ENCODE measurements at places on chromosomes 13 and 19.
A peak's percentile ranks its signal among the peaks of the same experiment; 100 is the strongest.

DNA sequence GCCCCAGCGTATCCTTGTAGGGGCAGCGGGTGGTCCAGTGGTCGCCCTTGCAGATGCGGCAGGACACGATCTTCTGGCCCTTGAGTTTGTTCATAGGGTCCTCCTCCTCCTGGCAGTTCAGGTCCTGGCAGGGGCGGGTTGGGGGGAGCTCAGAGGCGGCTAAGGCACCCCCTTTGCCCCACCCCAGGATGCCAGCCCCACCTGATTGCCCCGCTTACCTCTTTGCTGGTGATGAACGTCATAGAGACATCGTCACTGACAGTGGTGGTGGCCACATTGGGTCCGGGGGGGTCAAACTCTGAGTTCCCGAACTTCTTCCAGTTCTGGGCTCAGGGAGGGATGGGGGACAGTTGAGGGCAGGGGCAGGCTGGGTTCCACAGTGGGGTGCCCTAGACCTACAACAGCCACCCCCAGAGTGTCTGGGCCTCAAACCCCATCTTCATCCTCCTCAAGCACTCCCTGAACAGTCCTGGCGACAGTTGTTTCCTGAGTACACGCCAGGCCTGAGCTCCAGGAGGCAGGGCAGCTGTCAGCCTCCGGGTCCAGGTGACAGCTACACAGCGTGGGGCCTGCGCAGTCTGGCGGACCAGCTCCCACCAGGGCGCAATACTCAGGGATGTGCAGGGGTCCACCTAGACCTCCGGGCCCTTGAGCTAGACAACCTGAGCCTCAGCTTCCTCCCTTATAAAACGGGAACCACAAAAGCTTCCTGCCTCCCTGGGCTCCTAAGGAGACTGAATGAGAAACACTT lies 2.7 kb downstream of the EIF3G start:
- no peak for DNase-seq

GRCh38 chr13:107205318-107206104 lies 637.6 kb upstream of the ARGLU1 start:
- DNase-seq, result peak; percentile 51

DNA sequence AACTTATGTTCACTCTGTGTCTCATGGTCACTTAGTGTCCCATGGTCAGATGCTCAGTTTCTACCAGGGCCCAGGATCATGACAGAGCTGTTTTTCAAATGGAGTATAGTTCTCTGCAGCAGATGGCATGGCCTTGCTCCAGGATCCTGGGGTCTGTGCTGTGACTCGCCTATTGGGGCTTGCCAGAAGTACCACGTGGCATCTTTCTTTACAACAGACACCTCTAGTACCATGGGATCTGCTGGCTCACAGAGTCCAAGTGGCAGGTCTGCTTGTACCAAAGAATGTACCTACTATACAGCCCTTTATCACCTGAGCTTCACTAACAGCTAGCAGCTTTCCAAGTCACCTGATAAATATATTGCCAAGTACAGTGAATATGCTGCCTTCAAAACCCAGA lies 6.0 kb upstream of the RNF6 start:
- no peak for DNase-seq

DNA sequence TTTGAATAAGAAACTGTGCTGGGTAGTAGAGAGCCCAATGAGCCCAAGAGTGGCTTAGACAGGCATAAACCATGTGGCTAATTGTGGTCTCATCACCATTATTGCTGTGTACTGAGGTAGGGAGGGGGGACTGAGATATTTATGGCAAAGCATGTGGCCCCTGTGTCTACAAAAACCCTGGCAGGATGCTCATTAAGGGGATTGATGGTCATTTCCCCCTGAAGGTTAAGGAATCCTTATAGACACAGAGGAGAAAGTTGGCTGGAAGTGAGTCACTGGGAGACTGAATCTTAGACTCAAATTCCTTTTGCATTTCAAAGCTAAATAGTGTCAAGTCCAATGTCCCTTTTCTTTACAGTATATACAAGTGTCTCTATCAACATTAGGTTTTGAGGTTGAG lies 9.8 kb upstream of the DACT3 start:
- DNase-seq, result no peak

DNA sequence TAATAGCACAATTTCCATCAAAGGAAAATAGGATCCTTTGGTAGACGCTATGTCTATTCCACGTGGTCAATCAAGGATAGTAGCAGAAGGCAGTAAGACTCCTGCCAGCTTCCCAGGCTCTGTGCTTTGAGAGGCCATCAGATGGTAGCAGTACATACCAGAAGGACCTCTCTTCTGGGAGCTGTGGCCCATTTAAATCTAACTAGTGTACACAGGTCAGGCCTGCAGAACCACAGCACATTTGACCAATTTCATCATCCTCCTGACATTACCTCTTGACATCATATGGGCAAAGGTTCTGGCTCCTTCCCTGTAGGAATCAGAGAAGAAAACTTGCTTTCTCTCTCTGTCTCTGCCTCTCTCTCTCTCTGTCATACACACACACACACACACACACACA lies 229.6 kb upstream of the HTR2A start:
- no peak for DNase-seq

DNA sequence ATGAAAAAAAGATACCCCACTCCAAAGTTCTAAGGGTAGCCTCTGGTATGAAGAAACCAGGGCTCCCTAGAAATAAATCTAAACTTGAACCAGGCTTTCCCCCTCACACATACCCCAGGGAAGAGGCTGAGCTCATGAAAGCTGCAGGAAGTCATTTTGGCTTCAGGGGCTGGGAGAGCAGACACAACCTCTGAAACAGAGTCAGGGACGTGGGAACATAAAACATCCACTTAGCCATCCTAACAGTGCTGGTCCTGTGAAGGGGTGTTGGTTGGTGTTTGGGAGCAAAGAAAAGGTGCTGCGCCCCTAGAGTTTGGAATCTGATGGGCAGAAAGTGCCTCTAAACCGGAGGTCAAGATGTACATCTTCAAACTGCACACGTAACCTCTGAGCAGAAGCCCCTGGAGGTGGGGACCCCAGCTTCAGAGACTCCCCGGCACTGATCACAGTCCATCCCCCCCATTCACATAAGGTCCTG lies 15.8 kb downstream of the RAB3D start:
- no peak for DNase-seq
